Activated CD4-positive, alpha-beta T cell treated with anti-CD3 and anti-CD28 coated beads, Interleukin-2, amount 10 ng/mL, durations not matched to agents 7 days and 5 days (primary cell): ENCODE measurements at places on chromosomes 6 and 20.

GRCh38 chr20:24868396-24868927 lies 80.6 kb upstream of the CST7 start:
- H3K27me3 ChIP-seq = no peaks in the 10 kb centered on the region
- no peak overlapping the region for H3K27ac ChIP-seq
- H3K4me1 ChIP-seq = no peaks in the 10 kb centered on the region
- DNase-seq = no peak
- H3K4me3 ChIP-seq = no peak overlapping the region

DNA sequence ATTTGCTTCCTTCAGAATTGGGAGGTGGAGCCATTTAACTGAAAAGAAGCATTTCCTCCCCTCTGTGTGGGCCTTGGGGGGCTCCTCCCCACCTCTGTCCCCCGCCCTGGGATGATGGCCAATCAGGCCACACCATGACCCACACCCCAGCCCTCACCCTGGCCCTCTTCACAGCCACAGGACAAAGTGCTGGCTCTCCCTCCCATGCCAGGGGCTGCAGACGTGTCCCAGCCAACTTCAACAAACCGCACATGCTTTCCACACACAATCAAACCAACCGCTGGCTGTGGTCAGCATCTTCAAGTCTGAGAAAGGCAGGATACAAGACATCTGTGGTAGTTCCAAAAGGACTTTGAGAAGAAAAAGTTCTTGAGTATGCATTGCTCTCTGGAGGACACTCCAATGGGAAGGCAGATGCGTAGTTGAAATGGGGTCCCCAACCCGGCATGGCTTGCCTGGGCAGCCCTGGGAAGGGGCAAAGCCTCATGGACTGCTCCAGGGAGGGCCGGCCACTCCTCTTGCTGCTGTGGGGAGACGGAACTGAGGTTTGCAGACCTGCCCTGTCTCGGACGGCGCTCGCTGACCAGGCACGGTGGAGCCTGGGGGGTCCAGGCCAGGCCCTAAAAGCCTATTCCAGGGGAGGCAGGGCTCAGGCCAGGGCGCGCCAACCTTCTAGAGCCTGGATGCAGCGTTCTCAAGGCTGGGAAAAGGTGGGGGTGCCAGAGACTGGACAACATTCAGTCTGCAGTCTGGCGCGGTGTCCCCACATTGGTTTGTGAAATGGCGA lies 12.2 kb downstream of the TTLL2 start:
- DNase-seq = peak; percentile 12
- H3K27me3 ChIP-seq = peaks cover 11% of the 10 kb centered on the region
- H3K36me3 ChIP-seq = no peaks in the 10 kb centered on the region

- DNase-seq = peak; percentile 66
- H3K4me1 ChIP-seq = no peaks in the 10 kb centered on the region
- no peak overlapping the region for H3K27ac ChIP-seq
- H3K27me3 ChIP-seq = peaks cover 29% of the 10 kb centered on the region
These were observed 139.7 kb downstream of the PRDM13 start for GRCh38 chr6:99746261-99746895.

DNA sequence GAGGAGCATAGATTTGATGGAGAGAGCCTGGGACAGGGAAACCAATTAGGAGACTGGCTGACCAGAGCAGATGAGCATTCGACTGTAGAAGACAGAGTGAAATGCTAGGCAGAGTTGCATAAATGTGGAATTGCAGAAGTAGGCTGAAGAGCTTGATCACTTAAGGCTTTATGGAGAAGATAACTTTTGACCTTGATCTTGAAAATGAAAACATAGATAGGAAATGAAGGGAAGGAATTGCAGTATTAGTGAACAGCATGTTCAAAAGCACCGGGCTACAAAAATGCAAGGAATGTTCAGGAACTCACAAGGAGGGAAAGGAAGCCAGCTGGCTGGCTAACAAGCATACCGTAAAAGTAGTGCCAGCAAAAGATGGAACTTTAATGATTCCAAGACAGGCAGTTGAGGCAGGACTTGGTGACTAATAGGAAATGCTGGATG lies 20.5 kb upstream of the LTV1 start:
- no peak overlapping the region for H3K4me3 ChIP-seq
- peaks cover 2% of the 10 kb centered on the region for H3K36me3 ChIP-seq
- H3K27ac ChIP-seq = no peak overlapping the region
- DNase-seq = no peak
- H3K4me1 ChIP-seq = no peaks in the 10 kb centered on the region
- no peaks in the 10 kb centered on the region for H3K27me3 ChIP-seq

- H3K4me3 ChIP-seq = peak within 1 kb of the TSS; percentile 91
- peak within 1 kb of the TSS; percentile 80 for H3K27ac ChIP-seq
- H3K36me3 ChIP-seq = peaks cover 23% of the 10 kb centered on the region
- peak; percentile 73 for DNase-seq
These were observed at the start of gene MICA for GRCh38 chr6:31403283-31404060. MICA (plus strand) TSS chr6:31403595; CDS start chr6:31403633, 38 bp downstream.

DNA sequence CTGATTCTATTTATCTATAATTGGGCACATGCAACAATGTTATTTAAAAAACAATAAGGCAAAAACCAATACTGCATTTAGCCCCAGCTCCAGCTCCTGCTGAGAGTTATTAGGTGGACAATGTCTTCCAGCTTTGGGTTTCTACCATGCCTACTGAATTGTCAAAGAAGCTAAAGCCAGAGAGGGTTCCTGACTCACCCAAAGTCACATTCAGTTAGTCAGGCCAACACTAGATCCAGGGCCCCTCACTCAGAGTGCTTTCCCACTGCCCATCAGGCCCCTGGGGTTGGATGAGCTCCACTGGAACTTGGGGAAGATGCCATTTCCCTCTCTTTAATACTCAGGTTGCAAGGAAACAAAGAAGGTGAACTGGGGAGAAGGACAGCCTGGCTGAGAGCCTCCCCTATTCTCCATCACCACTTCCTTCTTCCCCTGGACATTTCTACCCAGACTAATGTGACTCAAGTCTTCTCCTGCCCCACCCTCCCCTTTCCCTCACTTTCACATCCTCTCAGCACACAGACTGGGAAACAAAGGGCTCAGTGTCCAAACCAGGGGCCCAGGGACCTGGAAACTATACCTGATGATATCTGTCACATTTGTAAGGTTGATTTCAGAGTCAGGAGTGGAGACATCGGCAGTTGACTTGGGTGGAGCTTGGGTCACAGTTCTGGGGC lies 6.0 kb downstream of the TREM1 start:
- no peak overlapping the region for H3K4me3 ChIP-seq
- no peaks in the 10 kb centered on the region for H3K36me3 ChIP-seq
- peaks cover 10% of the 10 kb centered on the region for H3K4me1 ChIP-seq
- H3K27me3 ChIP-seq = peaks cover 11% of the 10 kb centered on the region

DNA sequence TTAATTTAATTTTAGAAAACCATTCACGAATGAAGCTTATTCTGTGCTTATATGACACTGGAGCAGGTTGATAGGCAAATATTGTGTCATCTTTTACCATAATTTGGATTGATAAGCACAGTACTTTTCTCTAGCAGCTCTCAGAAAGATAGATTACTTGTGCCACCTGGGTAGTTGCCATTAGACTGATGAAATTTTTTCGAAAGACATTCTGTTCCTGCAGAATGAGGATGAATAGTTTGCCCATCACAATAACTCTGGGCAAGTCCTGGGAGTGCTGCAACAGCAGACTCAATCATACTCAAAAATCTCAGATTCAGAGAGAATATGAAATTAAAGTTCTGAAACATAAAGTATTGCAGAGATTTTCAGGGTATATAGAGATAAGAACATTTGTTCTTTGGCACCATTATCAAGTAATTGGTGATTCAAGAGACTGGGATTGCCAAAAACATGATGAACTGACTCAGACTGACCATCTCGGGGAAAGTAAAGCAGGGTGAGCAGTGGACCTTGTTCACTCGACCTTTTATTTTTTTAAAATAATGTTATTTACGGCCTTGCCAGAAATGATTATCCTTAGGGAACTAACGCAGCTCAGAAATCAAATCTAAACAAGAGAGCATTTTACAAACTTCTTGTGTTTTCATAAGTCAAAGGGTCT lies 65.8 kb upstream of the PTCHD4 start:
- H3K4me3 ChIP-seq = no peak overlapping the region
- no peak overlapping the region for H3K27ac ChIP-seq
- H3K27me3 ChIP-seq = no peaks in the 10 kb centered on the region
- no peaks in the 10 kb centered on the region for H3K36me3 ChIP-seq
- H3K4me1 ChIP-seq = no peaks in the 10 kb centered on the region
- no peak for DNase-seq

DNA sequence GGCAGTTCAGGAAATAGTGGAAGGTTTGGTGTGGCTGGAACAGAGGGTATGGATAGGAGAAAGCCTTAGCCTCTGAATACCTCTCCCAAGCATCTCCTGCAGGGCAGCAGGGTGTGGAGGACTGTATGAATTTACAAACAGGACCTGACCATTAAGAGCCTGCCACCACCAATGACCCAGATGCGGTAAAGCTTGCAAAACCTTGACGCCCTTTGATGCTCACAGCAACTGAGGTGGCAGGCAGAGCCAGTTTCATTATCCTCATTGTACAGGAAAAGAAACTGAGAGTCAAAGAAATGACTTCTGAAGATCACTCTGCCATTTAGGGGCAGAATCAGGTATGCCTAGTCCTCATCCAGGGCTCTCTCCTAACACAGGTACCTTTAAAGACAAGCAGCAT lies 2.4 kb downstream of the HM13 start:
- H3K27me3 ChIP-seq = no peaks in the 10 kb centered on the region
- H3K27ac ChIP-seq = no peak overlapping the region
- DNase-seq = peak; percentile 51
- H3K4me3 ChIP-seq = no peak overlapping the region
- peaks cover 24% of the 10 kb centered on the region for H3K4me1 ChIP-seq

DNA sequence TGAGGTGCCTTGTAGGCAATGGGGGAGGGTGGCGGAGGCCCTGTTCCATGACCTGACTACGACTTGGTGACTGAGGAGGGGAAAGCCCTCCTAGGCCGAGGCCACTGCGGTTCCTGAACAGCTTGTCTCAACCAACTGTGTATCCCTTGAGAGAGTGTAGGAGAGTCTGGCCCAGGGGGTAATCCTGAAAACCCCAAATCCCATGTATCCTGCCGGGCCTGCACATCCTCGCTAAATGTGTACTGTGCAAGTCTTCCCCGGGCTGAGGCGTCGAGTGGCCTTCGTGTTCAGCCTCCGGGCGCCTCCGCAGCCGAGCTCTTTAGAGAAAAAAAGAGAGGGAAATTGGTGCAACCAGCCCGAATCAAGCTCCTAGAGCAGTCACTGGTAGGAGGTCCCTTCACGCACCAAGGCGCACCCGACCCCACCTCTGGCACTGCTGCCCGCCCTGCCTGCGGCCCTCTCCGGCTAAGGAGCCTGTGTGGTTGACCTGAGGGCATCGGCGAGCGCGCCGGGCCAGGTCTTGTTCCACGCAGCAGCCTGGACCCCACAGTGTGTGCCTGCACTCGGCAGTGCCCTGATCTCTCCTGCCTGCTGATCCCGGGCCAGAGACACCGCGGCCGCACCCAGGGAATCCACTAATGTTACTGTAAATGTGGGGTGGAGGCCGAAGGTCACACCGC lies 7.3 kb downstream of the SIM1 start:
- H3K4me1 ChIP-seq = peaks cover 11% of the 10 kb centered on the region
- no peak for DNase-seq
- H3K4me3 ChIP-seq = no peak overlapping the region
- peaks cover 20% of the 10 kb centered on the region for H3K36me3 ChIP-seq

DNA sequence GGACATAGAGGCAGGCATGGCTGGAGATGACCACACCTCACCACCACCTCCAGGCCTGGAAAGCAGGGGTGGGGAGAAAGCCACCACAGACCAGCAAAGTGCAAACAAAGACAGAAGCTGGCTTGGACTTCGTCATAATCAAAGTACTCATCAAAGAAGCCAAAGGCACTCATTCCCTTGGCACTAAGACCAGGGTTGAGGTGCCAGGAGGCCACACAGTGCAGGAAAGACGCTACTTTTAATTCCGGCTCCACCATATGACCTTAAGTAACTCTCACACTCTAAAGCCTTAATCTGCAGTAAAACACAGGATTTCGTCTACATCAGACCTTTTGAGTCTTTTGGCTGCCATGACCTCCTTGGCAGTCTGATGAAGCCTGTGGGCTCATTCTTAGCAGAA lies 123.1 kb downstream of the HIVEP2 start:
- DNase-seq = no peak
- peaks cover 61% of the 10 kb centered on the region for H3K4me1 ChIP-seq
- H3K27me3 ChIP-seq = no peaks in the 10 kb centered on the region
- peaks cover 22% of the 10 kb centered on the region for H3K36me3 ChIP-seq

- DNase-seq = no peak
- H3K36me3 ChIP-seq = peaks cover 14% of the 10 kb centered on the region
- H3K27ac ChIP-seq = no peak overlapping the region
- no peaks in the 10 kb centered on the region for H3K27me3 ChIP-seq
These were observed 18.0 kb downstream of the AIG1 start for GRCh38 chr6:143078468-143079324.

DNA sequence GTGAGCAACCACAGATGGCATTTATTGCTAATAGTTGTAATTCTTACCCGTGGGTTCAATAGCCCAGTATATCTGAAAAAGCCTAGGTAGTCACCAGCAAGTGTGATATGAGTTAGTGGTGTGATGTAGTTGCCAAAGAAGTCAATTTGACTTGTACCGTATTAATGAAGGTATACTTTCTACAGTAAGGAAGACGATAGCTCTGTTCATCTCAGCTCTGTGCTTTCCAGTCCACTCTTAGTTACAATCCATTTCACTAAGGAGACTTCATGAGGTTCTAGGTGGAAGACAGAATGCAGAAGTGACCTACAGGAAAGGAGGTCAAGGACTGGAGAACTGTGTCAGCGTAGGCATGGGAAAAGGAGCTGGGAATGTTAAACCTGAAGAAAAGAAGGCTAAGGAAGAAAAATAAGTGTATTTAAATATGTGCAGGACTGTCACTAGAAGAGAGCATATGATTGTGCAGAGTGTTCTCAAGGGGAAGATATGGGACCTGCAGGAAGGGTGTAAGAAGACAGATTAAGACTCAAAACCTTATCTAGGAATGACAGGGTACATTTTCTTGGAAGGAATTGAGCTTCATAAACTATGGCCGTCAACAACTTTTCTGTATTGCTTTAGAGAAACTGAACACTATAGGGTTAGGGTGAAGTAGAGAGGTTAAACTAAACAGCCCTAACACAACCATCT lies 116.9 kb upstream of the SCGN start:
- no peak overlapping the region for H3K4me3 ChIP-seq
- H3K27me3 ChIP-seq = no peaks in the 10 kb centered on the region
- H3K36me3 ChIP-seq = no peaks in the 10 kb centered on the region
- no peak overlapping the region for H3K27ac ChIP-seq

- DNase-seq = no peak
- H3K4me3 ChIP-seq = no peak overlapping the region
These were observed 75.7 kb upstream of the SIRPA start for GRCh38 chr20:1819311-1820137.

DNA sequence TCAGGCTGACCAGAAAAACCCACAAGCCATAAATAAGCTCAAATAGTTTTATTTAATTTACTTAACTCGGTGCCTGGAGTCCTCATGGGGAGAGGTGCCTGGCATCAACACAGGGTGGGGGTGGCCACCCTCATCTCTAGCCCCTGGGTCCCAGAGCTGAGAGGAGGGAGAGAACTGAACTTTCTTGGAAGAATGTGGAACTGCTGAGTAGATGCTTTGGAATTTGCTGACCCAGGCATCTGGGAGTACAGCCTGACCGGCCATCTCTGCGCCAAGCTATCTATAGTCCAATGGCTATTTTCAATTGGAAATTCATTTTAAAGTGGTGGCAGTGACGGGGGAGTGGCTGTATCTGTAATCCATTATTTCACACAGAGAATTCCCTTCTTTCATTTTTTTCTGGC lies 104.8 kb downstream of the CDH26 start:
- peaks cover 33% of the 10 kb centered on the region for H3K4me1 ChIP-seq
- H3K36me3 ChIP-seq = peaks cover 3% of the 10 kb centered on the region
- H3K27me3 ChIP-seq = no peaks in the 10 kb centered on the region
- no peak overlapping the region for H3K27ac ChIP-seq
- DNase-seq = no peak
